ENCODE measurements at places on chromosomes 13 and 19.

GRCh38 chr13:24348385-24348784, 39.0 kb downstream of the C1QTNF9 start:
- no peak for DNase-seq

DNA sequence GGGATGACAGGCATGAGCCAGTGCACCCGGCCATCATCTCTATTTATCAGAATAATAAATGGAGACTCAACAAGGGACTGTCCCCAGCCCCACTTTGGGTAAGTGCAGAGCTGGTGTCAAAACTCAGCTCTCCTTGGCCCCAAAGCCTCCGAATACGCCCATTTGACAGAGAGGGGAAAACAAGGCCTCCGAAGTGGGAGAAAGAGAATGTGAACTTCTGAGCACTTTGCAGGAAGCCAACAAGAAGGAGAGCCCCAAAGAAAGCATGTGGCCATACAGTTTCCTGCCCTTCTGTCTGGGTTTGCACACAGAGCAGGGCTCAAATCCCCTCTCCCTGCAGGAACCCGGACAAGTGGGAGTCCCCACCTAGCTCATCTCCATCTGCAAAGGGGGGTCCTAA, 1.6 kb downstream of the CEACAM16 start:
- no peak for DNase-seq

DNA sequence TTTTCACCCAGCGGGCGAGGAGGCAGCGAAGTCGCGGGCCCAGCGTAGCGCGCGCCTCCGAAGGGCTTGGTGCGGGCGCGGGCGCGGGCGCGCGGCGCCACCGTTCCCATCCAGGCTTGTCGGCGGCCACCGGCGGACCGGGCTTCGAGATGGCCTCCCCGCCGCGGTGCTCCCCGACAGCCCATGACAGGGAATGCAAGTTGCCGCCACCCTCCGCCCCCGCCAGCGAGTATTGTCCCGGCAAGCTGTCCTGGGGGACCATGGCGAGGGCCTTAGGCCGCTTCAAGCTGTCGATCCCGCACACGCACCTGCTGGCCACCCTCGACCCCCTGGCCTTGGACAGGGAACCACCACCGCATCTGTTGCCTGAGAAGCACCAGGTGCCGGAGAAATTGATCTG, at the start of gene WDR88:
Gene WDR88, plus strand, starts transcription at position 94 of the 400 bp plus-strand sequence. Its CDS starts 56 bp downstream, at position 150.
- no peak for DNase-seq

DNA sequence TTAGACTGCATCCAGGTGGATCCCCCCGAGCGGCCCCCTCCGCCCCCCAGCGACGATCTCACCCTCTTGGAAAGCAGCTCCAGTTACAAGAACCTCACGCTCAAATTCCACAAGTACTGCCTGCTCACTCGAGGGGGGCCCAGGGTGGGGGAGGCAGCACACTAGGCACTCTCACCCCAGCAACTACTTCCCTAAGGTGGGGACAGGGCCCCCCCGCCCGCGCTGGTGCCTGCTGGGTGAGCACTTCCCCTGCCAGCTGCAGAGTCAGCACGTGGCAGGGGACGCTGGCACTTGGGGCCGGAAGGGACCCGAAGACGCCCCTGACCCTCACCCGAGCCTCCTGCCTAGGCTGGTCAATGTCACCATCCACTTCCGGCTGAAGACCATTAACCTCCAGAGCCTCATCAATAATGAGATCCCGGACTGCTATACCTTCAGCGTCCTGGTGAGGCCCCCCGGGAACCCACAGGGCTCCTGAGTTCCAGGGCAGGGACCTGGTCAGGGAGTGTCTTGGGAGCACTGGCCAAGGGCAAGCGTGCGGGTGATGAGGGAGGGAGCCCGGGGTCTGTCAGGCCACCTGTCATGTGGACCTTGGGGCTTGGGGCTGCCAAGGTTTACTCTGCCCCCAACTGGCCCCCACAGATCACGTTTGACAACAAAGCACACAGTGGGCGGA, 5.2 kb downstream of the MCOLN1 start:
- DNase-seq: no peak

DNA sequence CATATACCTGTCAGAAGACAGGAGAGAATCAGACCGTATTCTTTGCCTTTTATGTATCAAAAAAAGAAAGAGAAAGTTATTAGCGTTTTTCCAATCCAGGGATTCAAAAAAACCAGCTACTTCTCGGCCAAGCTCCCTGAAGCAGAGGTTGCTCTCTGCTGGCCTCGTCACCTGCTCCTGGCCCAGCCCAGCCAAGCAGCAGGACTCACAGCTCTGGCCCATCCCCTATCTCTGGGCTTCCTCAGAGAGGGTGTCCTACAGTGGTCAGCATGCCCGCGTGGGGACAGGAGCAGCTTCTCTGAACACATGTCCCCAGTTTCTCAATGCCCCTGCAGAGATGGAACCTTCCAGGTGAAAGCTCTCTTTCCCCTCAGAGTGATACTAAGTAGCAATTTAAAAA, 209.0 kb downstream of the URI1 start:
- DNase-seq: no peak

DNA sequence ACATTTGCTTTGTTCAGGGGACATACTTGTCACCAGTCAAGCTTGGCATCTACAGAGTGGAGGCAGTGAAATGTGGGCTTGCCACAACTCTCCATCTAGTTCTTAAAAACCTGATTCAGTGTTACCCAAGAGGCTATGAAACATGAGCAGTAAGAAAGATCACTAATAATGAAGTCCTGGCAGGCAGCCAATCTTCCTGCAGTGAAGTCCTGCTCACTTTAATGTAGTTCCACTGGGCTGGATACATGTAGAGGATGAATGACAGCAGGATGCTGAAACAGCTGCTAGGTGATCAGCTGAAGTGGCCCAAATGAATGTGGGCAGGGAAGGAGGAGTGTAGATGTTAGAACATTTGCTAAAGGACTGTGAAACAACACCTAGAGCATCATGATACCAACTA, 1213.1 kb downstream of the OLFM4 start:
- no peak for DNase-seq

DNA sequence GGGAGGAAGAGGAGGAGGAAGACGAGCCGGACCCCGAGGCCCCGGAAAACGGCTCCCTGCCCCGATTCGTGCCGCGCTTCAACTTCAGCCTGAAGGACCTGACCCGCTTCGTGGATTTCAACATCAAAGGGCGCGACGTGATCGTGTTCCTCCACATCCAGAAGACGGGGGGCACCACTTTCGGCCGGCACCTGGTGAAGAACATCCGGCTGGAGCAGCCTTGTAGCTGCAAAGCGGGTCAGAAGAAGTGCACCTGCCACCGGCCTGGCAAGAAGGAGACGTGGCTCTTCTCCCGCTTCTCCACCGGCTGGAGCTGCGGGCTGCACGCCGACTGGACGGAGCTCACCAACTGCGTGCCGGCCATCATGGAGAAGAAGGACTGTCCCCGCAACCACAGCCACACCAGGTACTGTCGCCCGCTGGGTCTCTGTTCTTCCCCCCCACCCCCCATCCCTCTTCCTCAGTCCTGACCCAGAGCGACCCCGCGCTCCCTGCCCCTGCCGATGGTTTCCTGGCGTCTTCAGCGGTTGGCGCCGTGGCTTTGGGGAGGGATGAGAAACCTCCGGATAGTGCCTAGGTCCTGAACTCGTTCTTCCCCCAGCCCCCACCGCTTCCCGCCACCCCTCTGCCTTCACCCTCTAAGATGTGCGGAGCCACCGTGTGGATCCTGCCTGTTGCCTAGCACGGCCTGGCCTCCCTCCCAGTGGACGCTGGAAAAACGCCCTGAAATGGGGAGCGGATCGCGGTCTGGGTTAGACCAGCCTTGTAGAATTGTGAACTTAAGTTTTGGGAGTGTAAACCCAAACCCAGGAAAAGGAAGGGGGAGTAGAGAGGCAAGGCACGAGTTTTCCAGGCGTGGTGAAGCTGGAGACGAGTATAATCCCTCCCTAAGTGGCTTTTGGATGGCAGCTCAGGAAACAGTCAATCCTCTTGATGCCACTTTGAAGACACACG, 1.5 kb downstream of the HS6ST3 start:
- no peak for DNase-seq

DNA sequence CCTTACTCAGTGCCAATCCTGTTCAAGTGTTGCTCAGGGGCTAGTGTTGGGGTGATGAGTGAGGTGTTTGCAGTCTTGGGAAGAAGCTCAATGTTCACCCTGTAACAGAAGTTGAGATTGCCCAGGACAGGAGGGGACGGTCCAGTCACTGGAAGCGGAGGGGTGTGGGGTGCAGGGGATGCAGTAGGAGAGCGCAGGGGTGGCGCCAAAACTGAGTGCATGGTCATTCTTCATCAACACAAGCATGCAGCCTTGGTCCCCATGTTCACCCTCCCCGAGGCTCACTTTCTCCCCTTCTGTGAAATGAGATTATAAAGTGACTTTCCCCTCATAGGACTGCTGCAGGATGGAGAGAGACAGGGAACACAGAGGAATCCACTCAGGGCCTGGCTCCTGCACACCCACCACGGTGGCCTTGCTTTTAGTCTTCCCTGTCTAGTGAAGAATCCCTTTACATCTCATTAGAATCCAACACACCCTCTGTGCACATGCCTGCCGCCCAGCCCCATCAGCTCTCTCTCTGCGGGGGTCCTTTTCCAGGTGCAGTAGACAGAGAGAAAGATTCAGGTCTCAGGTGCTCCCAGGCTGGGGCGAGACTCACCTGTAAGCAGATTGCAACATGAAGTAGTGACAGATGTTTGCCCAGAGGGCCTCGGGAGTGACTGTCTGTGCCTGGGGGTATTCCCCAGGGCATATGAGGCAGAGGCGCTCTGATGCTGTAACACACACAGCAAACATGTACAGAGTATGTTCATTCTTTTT, 93.2 kb downstream of the TSHZ3 start:
- DNase-seq: no peak

GRCh38 chr19:36099166-36099785, 11.7 kb upstream of the OVOL3 start:
- no peak for DNase-seq

GRCh38 chr19:21092109-21092508, 10.1 kb downstream of the ZNF714 start:
- no peak for DNase-seq

- DNase-seq: no peak
Measured at GRCh38 chr19:56076498-56076897, 44.6 kb downstream of the ZNF787 start.

DNA sequence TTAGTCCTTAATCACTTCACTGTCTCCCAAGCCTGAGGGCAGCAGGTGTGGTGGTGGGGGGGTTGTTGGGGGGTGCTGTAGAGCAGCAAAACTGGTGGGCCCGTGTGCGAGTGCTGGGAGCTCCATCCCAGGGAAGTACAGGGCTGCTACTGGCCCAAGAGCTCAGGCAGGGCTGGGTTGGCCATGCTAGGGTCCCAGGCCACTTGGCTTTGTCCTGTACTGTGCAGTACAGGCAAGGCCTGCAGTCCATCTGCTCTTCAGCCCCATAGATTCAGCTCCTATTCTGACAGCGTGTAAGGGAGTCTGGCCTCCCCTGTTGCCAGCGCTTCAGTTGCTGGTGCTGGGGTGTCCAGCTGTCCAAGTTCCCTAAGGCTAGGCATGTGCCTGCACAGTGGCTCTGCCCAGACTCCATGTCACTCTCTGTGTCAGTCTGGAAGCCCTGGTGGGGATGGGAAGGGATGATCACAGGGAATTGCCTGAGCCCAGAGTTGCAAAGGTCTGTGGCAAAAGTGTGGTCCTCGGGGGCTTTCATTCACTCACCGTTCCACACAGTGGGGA, 1261.7 kb downstream of the EFNB2 start:
- DNase-seq: no peak

- no peak for DNase-seq
Measured at GRCh38 chr13:67023130-67023876, 206.8 kb downstream of the PCDH9 start.

GRCh38 chr13:20446900-20447299, 78.8 kb downstream of the CRYL1 start:
- no peak for DNase-seq

DNA sequence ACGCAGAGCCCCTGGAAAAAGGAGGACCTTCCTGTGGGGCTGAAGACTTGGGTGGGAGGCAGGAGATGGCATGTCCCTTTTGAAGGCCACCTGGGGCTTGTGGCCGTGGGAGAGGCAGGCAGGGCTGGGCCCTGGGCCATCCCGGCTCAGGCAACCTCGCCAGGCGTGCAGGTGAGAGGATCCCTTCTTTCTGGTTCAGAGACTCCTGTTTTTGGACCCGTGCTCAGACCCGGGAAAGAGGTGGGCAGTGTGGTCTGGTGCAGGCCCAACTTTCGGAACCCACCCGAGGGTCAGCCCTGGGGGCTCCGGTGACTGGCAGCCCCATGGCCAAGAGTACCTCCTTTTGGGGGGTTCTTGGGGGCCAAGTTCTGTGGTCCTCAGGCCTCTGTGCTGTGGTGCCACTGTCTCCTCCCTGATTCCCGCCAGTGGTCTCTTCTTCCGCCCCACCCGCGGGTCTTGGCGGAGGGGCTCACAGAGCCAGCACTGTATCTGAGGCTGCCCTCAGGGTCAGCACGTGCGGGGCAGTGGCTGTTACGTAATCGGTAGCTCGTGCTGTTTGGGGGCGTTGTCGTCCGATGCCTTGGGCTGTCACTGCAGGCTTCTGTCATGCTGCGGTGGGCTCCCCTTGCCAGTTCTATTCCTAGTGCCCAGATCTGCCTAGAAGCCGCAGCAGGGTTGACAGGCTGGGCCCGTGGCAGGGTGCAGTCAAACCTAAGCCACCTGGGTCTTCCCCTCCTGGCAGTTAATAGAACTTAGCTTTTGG, 42.7 kb downstream of the KDM4B start:
- no peak for DNase-seq

DNA sequence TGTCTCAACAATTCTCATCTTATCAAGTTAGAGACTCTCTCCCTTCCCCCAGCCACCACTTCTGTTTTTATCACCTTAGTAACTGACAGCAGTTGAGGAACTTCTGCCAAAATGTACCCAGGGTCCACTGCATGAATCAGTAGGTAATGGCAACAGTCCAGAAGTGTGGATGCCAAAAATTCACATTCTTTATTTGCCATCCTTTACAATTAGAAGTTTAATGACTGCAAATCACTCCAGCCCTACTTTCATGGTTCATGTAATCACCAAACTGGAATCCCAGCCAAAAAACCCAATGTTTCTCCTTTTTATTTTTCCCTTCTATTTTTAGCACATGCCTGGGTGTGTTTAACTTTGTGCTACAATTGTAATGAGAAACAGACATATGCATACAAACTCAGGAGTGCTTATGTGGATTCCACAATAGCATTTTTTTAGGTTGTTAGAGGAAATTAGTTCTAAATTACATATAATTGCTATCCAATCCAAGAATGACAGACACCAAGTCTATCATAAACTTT, 243.5 kb downstream of the RGCC start:
- DNase-seq: no peak

- no peak for DNase-seq
Measured at GRCh38 chr13:25744178-25744577, 307.6 kb downstream of the SHISA2 start.

DNA sequence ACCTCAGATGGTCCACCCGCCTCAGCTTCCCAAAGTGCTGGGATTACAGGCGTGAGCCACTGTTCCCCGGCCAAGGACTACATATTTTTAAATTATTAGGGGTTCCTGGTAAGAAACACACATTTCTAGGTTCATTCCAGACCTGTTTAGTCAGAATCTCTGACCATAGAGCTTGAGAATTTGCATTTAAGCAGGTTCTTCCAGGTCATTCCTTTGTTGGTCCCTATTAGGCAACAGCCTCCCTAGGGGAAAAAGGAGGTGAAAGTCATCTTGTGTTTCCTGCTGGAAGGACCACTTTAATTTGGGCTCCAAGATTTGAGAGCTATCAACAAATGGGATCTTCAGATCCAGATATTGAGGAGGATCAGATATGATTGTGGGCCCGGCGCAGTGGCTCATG, 16.3 kb downstream of the S1PR2 start:
- DNase-seq: no peak

Data from cortex of kidney (tissue), 1 donor.